Lung (tissue), 17 donors: ENCODE measurements at places on chromosomes 7 and 10.

GRCh38 chr10:24456322-24456721 is 247.4 kb downstream of the KIAA1217 start:
- DNase-seq, result no peak

GRCh38 chr7:3028071-3028757 is 15.5 kb downstream of the CARD11 start:
- peak; percentile 32 for DNase-seq

DNA sequence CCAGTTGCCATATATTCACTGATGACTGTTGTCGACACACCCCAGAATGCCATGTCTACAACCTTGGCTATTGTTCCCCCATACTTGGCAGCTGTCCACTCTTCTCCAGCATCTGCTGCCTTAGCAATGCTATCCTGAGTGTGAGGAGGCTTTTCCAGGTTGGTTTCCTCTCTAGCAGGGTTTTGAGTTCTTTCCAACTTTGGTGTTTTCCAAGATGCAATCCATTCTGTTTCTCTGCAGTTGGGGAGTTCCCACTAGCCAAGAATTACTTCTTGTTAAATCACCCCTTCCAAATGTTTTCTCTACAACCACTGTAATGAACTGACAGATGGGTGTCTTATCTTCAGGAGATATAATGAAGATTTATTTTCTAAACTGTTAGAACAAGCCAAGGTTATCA is 617.4 kb downstream of the CCSER2 start:
- no peak for DNase-seq

- no peak for DNase-seq
Measured at GRCh38 chr7:77566421-77566820, 29.3 kb downstream of the PTPN12 start.

DNA sequence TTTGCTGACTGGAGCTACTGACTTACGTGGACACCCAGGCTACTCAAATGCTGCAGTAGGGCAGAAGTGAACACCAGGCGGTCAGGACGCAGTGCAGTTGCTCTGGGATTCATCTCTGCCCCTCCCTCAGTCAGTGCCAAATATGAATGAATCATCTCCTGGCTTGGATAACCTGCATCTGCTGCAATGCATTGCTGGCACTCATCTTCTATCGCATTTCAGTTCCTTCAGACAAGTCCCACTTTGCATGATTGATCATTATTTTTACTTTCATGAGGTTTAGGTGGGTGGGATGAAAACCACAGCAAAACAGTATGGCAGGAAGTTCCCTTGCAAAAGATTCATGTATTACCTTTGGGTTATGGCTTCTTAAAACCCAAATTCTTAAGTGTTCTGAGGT is 224.6 kb upstream of the NRP1 start:
- no peak for DNase-seq

DNA sequence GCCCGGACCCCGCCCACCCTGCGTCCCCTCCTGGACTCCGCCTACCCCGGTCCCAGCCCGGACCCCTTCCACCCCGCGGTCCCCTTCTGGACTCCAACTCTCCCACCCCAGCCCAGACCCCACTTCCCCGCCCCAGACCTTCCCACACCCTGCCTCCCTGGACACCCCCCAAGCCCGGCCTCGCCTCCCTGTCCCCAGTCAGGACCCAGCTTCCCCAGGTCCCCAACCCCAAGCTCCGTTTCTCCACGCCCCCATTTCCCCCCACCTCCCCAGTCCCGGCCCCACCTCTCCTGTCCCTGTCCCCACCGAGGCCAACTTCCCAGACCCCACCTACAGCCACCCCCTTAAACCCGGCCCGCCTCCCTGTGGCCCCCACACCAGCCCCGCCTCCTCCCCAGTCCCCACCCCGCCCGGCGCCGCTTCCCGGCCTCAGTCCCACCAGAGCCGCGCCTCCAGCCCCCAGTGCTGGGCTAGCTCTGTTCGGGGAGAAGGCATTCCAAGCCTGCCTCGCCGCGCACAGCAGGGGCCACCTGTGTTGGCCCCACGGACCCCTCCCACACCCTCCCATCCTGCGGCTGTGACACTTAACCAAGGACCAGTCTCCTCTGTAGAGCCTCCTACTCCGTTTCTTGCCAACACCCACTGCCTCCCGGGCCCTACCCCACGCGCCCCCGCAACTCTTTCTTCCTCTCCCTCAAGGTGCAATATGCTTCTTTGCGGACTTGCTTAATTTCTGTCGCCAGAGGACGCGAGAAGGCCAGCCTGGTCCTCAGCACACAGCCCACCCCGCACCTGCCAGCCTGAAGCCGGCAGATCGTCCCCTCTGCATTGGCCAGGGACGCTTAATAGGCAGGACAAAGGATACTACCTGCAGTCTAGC is 736 bp upstream of the ITIH5 start:
- DNase-seq, result peak; percentile 40

- DNase-seq, result no peak
Measured at GRCh38 chr7:55477781-55478374, 94.4 kb downstream of the VOPP1 start.
